ENCODE measurements at places on chromosomes 1 and 21.
A peak's percentile ranks its signal among the peaks of the same experiment; 100 is the strongest.

DNA sequence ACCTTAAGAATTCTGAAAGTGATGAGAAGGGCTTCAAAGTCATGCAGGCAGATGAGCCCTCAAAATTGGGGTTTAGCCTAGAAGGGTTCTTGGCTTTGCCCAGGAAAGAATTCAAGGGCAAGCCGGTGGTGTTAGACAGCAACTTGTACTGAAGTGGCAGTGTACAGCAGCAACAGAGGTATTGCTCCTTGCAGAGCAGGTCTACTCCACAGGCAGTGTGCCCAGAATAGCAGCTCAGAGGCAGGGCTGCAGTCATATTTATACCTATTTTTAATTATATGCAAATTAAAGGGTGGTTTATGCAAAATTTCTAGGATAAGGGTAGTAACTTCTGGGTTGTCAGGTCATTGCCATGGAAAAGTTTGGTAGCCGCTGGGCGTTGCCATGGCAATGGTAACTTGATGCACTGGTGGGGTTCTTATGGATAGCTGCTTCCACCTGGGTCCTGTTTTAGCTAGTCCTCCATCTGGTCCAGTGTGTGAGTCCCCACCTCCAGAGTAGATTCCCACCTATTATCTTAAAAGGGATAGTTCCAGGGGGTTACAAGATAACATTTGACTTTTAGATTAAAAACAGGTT lies 57.9 kb upstream of the CR2 start:
- DNase-seq: no peak

GRCh38 chr1:95865769-95866168 lies 631.8 kb downstream of the RWDD3 start:
- DNase-seq: no peak

DNA sequence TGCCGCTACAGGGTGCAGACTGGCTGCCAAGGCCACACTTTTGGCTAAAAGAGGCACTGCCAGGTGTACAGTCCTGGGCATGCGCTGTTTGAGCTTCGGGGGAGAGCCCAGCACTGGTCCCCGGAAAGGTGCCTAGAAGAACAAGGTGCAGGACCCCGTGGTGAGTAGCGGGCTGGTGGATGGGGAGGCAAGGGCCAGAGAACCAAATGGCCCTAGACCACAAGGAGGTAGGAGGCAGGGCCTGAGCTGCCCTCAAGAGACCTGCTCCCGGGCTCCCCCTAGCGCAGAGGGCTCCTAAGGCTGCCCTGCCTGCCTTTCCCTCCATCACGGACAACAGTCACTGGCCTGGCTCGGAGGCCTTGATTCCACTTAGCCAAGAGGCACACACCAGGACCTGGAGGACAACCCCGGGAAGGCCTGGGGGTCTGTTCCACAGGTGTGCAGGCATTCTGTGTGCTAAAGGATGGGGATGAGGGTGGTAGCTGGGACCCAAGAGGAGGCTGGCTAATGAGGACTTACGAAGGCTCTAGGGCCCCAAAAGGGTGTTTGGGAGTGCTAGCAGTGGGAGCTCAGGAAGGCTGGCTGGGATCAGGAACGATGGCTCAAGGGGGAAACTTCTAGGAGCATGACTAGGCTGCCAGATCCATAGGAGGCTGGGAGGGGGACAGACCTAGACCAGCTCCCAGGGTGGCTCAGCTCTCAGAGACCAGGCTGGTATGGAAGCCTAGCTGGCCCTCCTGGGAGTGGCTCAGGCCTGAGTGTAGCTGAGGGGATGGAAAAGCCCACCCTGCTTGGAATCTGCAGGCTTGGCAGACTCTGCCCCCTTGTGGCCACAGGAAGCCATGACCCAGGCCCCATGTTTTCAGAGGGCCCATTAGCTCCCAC lies 742 bp downstream of the ARTN start:
- no peak for DNase-seq

GRCh38 chr21:39110431-39110830 lies 72.8 kb downstream of the PSMG1 start:
- DNase-seq: no peak

DNA sequence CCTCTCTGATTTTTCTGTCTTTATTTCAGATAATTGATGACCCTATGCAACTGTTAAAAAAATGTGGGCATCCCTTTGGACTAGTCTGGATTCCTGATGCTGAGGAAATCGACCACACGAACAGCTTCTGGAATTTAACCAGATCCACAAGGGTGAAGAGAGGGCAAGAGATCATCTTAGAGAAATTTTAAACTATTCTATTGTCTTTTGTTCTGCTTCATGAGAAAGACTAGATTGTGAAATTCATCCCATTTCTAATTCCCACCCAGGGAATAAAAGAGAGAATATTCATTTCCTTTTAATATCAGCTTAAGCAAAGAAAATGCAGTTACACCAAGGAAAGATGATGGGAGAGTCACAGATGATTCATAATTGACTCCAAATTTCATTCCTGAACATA lies 71.8 kb downstream of the DUSP10 start:
- DNase-seq: no peak

- no peak for DNase-seq
Observed at GRCh38 chr21:34827445-34828235, 158.8 kb downstream of the CLIC6 start.

GRCh38 chr1:24930260-24931145 lies at the start of gene RUNX3:
TSS of gene RUNX3 (minus strand) at chr1:24930276. CDS start at chr1:24929868, 408 bp downstream.
- DNase-seq: no peak

- no peak for DNase-seq
Observed at GRCh38 chr1:28249013-28249865, 10.1 kb upstream of the SESN2 start.

DNA sequence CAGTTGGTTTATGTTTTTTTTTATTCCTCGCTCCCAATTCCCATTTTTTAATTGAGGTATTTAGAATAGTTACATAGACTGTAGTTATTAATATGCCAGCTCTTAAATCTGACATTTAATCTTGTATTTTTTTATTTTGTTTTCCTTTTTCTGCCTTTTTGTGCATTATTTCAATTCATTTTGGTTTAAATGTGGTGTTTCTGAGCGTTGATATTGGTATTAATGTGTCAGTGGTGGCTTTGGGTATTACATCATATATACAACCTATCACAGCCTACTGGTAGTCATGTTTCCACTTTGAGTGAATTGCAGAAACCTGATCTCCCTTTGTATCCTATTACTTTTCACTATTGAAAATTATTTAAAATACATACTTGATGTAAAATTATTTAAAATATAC lies 1027.3 kb downstream of the KCNT2 start:
- DNase-seq: no peak

- no peak for DNase-seq
Observed at GRCh38 chr1:207243442-207244408, 77.8 kb upstream of the CD55 start.

- DNase-seq: no peak
Observed at GRCh38 chr1:3984586-3984985, 84.5 kb upstream of the C1orf174 start.

GRCh38 chr1:186904361-186904760 lies 75.6 kb downstream of the PLA2G4A start:
- no peak for DNase-seq

DNA sequence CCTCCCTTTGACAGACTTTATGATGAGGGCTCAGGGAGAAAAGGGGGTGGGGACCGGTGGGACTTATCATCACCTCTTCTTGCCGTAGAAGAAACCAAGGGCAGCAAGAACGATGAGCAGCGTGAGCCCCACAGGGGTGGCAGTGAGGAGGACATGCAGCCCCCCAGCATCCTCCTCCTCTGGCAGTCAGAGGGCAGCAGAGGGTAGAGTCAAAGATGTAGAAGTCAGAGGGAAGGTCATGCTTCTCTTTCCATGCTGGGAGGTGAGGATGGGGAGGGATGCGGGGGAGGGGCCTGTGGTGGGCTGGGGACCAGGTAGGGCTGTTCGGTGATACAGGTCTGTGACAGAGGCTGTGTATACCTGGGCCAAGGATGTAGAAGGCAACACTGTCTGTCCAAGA lies 14.8 kb downstream of the INSRR start:
- no peak for DNase-seq

GRCh38 chr1:26336477-26337205 lies 17.3 kb downstream of the CRYBG2 start:
- DNase-seq: no peak

DNA sequence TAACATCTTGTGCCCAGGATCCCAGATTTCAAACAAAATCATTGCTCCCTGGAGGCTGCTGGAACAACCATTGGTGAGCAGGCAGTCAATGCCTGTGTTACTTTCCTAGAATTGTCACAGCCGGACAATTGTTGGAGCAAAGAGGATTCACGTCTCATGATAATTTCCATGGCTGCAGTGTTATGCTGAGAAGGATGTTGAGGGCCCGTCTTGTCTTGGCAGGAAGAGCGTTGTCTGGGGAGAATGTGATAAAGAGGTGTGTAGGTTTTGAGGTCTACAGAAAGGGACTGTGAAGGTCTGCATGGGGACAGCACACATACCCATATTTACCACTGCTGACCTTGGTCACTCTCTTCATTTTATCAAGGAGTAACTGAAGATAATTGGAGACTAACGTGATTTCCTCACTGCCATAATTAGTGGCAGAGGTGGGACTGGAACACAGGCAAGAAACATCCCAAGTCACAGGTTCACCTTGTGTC lies 6.3 kb downstream of the MECR start:
- no peak for DNase-seq

- DNase-seq: no peak
Observed at GRCh38 chr1:79969886-79970285, 963.4 kb upstream of the ADGRL4 start.

- DNase-seq: no peak
Observed at GRCh38 chr1:151584278-151584677, 27.6 kb upstream of the SNX27 start.

DNA sequence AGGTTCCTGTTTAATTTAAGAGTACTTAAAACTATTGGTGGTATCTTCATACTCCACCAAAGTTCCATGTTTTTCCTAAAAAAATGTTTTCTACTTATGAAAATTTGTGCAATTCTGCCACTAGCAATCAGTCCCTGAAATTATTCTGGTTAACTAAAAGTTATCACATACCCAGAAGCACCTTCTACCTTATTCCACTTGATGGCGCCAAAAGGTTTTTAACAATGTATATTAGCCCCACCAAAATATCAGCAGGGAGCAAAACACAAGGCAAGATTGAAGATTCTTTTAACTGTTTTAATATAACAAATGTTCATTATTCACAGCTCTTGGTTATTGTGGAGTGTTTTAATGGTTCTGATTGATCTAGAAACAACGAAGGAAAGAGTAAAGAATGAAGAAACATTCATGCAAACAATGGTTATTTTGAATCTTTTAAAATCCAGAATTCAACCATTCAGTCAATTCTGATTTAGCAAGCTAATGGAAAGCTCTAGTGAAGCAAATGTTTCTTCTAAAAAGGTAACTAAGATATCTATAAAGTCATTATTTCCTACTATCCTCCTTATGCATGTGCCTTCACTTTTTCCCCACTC lies 67.2 kb downstream of the TTLL7 start:
- DNase-seq: peak; percentile 35

- DNase-seq: no peak
Observed at GRCh38 chr1:59261537-59261936, 35.4 kb upstream of the FGGY start.

GRCh38 chr1:245538671-245539070 lies 383.9 kb downstream of the KIF26B start:
- no peak for DNase-seq

GRCh38 chr1:32200226-32201010 lies at the start of gene CCDC28B:
TSS of gene CCDC28B (plus strand) at chr1:32200595. CDS start at chr1:32201936, 1,341 bp downstream.
- DNase-seq: no peak

DNA sequence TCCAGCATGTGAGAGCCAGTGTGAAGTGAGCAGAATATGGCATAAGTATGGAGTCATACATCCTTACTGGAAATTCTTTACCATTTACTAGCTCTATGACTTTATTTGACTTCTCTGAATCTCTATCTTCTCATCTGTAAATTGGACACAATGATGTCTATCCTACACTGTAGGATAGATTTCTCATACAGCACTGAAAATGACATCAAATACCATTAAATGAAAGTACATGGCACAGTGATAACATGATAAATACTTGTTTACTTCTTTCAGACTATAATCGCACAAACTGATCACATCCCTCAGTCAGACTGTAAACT lies 1.3 kb upstream of the CTTNBP2NL start:
- no peak for DNase-seq

- no peak for DNase-seq
Observed at GRCh38 chr1:36326499-36326898, 3.1 kb upstream of the EVA1B start.

- DNase-seq: no peak
Observed at GRCh38 chr1:37430103-37430985, 44.0 kb upstream of the ZC3H12A start.

- no peak for DNase-seq
Observed at GRCh38 chr1:46206399-46206798, 3.3 kb downstream of the LURAP1 start.

GRCh38 chr1:109111386-109112055 lies 2.4 kb upstream of the ELAPOR1 start:
- no peak for DNase-seq

GRCh38 chr1:59494145-59494833 lies 197.4 kb downstream of the FGGY start:
- DNase-seq: no peak

- DNase-seq: no peak
Observed at GRCh38 chr1:229407206-229408026, 26.5 kb downstream of the ACTA1 start.

DNA sequence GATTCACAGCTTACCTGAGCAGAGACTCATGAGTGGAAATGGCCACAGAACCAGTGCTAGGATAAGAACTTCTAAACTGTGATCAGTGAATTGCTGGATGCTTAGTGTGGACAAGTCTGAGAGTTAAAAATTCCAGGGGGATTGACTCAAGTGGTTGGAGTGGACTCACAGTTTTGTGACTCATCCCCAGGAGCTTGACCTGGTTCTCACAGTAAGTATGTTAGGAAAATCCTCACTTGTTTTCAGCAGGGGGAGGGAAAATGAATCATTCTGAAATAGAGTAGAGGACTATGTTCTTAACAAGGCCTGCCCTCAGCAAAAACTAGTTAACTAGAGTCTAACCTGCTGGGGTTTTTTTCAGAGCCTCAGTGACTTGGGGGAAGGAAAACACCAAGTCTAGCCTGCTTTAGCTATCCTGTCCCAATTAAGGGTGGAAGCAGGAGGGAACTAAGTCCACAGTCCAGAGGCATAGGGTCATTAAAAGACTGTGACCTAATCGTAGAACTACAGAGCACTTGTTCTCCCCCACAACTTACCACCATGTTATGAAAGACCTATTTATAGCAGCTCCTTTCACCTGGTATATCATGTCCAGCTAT lies 6.1 kb upstream of the CDC73 start:
- DNase-seq: no peak

DNA sequence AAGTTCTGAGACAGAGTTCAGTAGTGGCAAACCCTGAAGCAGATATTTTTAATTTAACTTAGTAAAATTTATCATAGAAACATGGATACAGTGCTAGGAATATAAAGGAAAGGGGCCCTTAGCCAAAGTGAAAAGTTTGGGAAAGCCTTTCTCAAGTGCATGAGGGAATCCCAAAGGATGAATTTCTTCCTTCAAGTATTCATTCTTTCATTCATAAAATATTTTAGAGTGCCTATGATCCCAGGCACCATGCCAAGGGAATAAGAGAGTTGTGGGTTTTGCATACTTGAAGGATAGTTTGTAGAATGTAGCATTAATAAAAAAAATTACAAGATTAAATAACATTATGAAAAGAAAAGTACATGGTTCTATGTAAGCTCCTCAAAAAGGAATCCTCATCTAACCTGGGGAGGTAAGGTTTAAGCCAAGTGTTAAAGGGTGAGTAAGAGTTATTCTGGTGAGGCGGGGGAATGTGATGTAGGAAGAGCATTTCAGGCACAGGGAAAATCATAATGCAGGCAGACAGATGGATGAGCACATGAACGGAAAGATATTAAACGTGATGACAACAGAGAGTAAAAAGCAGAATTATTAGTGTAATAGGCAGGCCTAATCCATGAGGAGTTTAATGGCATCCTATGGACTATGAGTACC lies 40.4 kb upstream of the NTNG1 start:
- DNase-seq: no peak
